ENCODE measurements at places on chromosomes 12 and 14.

GRCh38 chr12:33596061-33596460 lies 156.4 kb upstream of the SYT10 start:
- H3K4me3 ChIP-seq, result no peak overlapping the region
- no peaks in the 10 kb centered on the region for H3K36me3 ChIP-seq
- H3K27ac ChIP-seq, result no peak overlapping the region
- no peaks in the 10 kb centered on the region for H3K4me1 ChIP-seq
- no peaks in the 10 kb centered on the region for H3K27me3 ChIP-seq

DNA sequence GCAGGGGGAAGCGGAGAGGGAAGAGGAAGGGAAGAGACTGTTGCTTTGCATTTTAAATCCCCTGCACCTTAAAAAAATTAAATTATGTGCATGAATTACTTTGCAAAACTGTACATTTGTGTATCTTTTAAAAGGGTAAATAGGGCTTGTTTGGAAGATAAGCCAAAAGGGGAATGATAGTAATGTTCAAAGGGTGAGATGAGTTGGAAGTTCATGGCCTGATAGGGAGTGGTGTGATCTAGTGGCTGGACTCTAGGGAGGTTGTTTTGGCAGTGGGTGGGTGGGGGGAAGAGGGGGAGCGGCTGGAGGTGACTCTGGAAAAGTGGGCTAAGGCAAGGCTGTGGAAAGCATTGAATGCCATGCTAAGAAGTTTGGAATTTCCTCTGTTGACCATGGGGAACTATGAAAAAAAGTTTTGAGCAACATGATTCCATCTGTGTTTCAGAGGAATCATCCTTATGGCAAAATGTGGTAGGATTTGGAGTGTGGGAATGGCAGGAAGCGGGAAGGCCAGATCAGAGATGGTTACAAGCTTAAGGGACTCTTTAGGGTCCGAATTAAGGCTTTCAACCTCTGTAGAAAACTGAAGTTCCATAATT lies 25.5 kb upstream of the EMP1 start:
- no peaks in the 10 kb centered on the region for H3K36me3 ChIP-seq
- DNase-seq, result no peak
- H3K27me3 ChIP-seq, result no peaks in the 10 kb centered on the region
- no peak overlapping the region for H3K4me3 ChIP-seq
- H3K27ac ChIP-seq, result no peak overlapping the region

DNA sequence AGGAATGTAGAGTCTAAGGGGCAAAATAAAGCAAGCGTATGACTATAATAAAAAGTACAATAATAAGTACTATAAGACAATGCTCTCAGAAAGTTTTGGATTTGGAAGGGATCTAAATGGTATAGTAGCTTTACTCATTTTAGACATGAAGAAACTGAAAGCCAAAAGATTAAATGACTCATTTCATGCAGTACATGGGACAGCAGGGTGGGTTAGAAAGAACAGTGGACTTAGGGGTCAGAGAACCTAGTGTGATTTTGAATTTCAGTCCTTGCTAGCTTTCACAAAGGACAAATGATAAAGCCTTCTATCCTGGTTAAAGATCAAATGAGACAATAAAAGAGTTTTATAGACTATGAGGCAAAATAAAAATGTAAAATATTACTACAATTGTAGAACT lies 6.8 kb upstream of the LEMD3 start:
- no peaks in the 10 kb centered on the region for H3K4me1 ChIP-seq
- H3K4me3 ChIP-seq, result no peak overlapping the region
- DNase-seq, result no peak
- H3K36me3 ChIP-seq, result no peaks in the 10 kb centered on the region

DNA sequence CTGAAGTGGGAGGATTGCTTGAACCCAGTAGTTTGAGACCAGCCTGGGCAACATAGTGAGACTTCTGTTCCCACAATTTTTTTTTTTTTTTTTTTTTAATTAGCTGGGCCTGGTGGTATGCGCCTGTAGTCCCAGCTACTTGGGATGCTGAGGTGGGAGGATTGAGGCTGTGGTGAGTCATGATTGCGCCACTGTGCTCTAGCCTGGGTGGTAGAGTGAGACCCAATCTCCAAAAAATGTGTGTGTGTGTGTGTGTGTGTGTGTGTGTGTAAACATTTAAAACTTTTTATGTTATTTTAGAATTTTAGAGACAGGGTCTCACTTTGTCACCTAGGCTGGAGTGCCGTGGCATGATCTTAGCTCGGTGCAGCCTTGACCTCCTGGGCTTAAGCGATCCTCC lies 6.8 kb downstream of the PPP1R36 start:
- H3K4me1 ChIP-seq, result peaks cover 4% of the 10 kb centered on the region
- H3K27me3 ChIP-seq, result no peaks in the 10 kb centered on the region
- DNase-seq, result no peak

Data from left ventricle myocardium inferior (tissue), 1 donor.